DMS79 (cell line): ENCODE measurements at places on chromosomes 7 and 10.

DNA sequence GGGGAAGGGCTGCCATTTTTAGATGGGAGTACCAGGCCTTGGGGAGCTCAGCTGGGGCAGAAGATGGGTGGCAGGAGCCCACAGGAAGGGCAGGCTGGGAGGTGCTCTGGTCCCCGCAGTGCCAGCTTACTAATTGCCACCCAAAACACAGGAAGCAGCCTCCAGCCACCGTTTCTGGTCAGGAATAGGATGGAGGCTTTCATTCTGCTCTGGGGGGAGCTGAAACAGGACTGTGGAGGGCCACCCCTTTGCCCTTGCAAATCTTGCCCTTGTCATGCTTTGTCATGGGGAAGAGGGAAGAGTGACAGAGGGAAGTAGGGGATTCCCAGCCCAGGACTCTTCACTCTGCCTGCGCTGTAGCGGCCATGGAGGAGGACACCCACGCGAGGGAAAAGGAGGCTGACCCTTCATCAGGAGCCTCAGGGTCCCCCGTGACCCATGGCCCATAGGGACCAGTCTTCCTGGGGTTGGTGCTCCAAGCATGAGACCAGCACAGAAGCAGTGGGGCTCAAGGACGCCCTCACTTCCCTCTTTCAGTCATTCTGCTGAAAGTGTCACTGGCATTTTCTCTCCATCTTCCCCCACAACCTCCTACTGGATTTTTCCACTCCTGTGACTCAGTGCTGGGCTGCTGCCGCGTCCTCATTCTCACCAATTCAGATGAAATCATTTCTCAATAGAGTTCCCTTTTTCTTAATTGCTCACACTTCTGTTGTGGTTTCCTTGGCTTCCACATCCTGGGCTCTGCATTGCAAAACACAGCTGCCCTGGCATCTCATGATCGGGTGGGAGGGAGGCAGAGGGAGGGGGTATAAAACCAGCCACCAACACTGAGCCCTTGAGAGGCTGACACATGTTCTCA is 61.9 kb downstream of the MKI67 start:
- no peak for DNase-seq

- DNase-seq, result no peak
Measured at GRCh38 chr10:117240621-117241529, at the start of gene SLC18A2. Gene SLC18A2 (plus strand): TSS chr10:117241114. CDS start chr10:117241694, 580 bp downstream.

DNA sequence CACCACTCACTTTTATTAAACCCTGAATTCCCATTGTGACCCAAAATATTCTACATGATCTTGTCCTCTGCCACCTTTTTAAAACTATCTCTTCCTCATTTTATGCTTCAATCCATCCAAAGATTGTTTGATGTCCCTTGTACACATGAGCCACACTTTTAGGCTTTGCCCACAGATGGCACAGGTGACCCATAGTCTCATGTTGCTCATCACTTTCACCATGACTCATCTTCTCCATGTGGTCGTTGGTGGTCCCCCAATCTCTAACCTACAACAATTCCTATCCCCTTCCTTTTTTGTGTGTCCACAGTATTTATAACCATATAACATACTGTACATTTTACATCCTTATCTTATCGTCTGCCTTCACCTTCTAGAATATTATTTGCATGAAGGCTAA is 271.5 kb upstream of the ZWINT start:
- DNase-seq, result no peak

DNA sequence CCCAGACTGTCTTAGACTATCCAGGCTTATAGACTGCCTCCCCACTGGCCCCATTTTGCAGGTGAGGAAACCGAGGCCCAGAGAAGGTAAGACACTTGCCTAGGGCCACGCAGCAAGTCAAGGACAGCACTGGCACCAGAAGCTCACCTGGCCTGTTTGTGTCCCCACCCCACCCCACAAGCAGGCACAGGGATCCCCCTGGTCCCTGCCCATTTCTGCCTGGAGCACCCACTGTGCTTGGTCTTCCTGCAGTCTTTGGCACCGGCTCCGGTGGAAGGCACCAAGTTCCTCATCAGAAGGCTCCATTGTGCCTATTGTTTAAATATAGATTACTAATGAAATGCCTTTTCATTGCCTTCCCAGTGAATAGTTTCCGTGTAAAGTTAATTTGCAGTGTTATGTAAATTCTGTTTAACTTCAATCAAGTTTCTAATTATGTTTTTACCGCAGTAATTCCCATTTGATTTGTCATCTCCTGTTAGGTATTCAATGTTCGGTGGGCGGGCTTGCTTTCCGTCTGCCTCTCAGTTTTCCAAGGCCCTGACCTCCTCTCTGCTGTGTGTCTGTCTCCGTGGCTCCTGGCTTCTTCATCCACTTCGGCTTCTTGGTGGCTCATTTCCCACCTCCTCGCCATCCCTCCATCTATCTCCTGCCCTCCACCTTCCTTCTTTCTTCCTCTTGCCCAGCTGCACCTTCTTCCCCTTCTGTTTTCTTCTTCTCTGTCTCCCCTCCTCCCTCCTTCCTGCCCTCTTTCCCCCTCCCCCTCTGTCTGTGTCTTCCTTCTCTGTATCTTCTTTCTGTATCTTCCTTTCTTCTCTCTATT is 75.8 kb downstream of the ZMIZ1 start:
- DNase-seq, result no peak

GRCh38 chr7:88337572-88337971 is 30.9 kb upstream of the STEAP4 start:
- no peak for DNase-seq

- DNase-seq, result peak; percentile 29
Measured at GRCh38 chr7:148623586-148624282, 33.2 kb downstream of the C7orf33 start.

- DNase-seq, result no peak
Measured at GRCh38 chr10:6072215-6072934, 10.2 kb upstream of the IL2RA start.

DNA sequence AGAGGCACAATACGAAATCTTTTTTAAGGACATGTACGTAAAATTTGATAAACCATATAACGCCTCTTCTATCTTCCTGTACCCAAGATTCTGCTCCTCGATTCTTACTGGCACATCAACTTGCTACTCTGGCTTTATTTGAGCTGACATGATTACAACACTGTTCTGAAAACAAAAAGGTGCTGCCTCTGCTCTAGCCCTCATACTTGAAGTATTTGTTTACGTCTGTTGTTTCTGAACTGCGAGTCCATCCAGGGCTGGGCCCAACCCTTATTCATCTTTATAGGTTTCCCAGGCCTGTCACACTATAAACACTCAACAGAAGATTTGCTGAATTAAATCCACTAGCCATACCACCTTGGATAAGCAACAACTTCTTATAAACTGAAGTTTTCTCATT is 96.2 kb upstream of the SVIL start:
- no peak for DNase-seq

GRCh38 chr10:100338434-100339036 is 8.5 kb upstream of the SCD start:
- DNase-seq, result peak; percentile 2

- no peak for DNase-seq
Measured at GRCh38 chr7:41190581-41190980, 512.3 kb downstream of the INHBA start.

GRCh38 chr7:102926783-102927140 is 14.0 kb downstream of the LRRC17 start:
- DNase-seq, result no peak

DNA sequence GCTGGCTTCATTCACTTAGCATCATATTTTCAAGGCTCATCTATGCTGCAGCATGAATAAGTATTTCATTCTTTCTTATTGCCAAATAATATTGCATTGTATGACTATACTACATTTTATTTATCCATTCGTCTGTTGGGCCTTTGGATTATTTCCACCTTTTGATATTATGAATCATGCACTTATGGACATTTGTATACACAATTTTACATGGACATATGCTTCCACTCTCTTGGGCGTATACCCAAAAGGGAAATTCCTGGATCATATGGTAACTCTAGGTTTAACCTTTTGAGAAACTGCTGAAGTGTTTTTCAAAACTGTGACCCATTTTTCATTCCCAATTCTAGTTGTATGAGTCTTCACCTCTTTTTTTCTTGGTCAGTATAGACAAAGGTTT is 80.3 kb upstream of the GNAI1 start:
- DNase-seq, result no peak

DNA sequence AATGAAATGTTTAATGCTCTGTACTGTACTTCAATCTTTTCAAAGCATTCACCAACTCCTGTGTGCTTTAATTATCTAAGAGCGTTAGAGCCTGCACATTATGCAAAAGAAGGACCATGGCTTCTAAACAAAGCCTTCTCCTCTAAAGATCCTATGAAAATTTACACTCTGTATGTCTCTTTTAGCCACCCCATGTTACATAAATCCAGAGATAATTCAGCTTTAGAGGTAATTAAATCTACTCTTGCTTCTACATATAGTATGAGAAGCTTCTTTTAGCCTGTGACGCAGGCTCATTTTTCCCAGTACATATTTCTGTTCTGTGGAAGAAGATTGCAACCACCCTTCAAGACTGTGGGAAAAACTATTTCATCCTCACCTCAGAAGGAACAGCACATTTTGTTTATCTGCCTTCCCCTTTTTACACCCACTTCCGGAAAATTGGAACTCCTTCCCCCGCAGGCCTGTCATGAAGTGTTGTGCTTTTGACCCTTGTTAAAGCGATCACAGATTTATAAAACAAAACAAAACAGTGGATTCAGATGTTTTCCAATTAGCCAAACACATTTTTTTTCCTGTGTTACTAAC is 8.1 kb upstream of the TAS2R16 start:
- DNase-seq, result no peak

DNA sequence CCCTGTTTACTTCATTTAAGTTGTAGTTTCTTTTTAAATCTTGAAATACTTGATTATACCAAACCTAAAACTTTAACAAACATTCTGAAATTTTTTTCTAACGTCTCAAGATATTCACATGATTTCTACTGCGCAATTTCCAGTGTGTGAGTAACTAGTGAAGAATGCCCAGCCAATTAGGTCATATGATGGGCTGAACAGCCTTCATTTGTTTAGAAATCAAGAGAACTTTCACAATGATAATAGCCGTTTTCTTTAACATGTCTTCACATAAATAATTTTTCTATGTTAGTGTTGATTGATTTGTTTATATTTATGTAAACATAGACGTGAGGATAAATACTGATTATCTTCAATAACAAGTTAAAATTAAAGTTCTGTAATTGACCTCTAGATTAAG is 21.8 kb downstream of the STAM start:
- DNase-seq, result no peak

DNA sequence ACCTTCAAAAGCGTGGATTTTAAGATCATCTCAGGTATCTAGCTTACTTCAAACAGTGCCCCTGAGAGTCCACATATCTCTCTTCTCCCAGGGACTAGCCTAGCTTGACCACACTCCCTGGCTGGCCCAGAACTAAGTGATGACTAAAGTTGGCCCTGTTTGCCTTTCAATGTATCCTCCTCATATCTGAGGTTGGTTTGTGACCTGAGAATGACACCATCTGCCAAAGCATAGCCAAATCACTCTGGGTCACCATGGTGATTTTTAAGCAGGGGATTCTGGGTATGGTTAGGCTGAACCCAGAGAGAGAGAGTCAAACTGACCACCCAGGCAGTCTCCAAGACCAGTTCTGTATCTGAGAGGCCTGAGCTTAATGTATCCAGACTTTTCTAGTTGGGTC is 16.2 kb downstream of the CNNM1 start:
- no peak for DNase-seq

GRCh38 chr7:24141874-24142509 is 142.0 kb upstream of the NPY start:
- DNase-seq, result no peak

DNA sequence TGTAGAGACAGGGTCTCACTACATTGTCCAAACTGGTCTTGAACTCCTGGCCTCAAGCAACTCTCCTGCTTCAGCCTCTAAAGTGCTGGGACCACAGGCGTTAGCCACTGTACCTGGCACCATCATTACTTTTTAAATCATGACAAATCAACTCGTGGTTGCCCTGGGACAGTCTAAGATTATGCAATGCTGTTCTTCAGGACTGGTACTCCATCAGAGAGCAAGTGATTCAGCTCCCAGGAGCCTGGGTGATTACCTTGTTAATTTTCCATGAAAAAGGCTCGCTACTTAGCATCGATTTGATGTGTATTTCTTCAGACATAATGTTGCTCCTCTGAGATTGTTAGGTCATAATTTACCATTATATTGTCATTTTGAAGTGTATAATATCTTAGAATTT is 158.9 kb upstream of the STEAP4 start:
- DNase-seq, result no peak

GRCh38 chr7:45564886-45565455 is 9.2 kb upstream of the ADCY1 start:
- no peak for DNase-seq

DNA sequence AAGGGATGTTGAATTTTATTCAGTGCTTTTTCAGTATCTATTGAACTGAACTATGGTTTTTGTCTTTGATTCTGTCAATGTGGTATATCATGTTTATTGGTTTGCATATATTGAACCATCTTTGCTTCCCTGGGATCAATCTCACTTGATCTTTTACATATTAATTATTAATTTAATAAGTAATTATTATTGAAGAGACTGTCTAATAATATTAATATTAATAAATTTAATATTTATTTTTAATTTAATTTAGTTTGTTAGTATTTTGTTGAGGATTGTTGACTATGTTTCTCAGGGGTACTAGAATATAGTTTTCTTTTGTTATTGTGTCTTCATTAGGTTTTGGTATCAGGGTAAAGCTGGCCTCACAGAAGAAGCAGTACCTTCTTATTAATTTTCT is 26.5 kb upstream of the TRA2A start:
- DNase-seq, result no peak

GRCh38 chr7:94618126-94618525 is 37.8 kb downstream of the SGCE start:
- no peak for DNase-seq

DNA sequence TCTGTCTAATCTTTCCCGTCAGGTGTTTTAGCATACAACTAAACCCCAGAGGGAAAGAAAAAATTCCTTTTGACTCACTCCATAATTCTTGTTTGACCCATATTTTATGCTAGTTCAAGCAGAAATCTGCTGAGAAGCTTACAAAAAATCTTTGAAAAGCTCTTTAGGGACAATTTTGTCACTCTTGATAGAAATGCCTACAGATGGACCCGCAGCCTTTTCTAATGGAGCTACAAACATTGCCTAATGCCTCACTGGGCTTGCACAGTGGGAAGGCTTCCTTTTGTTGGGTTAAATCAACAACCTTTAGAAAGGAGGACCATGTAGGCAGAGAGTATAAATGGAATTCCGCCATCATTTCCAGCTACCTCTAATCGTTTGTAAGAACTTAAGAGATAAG is 344.5 kb downstream of the PCLO start:
- no peak for DNase-seq
